ENCODE measurements at places on chromosomes 2 and 18.
A peak's percentile ranks its signal among the peaks of the same experiment; 100 is the strongest.

DNA sequence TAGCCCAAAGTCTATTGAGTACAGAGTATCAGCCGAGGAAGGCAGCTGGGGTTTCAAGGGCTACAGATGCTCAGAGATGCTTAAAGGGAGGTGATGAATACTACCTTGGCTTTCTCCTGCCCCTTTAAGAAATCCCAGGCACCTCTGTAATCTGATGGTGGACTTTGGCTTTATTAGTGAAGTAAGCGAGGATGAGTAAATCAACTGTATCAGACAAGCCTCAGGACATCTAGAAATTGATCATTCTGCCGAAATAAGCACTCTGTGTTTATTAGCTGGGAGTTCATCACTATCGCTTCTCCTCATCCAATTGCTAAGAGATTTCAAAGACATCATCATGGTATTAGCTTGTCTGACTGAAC, 344.4 kb downstream of the SETBP1 start:
- DNase-seq: no peak

DNA sequence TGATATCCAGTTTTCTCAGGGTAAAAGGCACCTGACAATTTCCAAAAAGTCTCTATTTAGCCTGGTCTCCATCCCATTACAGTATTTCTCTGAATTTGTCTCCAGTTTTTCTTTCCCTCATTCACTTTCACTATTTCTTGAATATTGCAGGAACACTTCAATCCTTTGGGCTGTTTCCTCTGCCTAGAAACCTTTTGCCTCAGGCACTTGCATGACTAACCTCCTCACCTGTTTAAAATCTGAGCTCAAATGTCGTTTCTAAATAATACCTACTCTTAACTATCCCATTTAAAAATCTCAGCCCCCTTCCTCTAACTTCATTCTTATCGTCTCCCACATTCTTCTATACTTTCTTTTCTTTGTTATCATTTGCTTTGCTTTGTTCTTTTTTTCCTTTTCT, 9.0 kb downstream of the SCN2A start:
- no peak for DNase-seq

- DNase-seq: no peak
These were observed 68.6 kb downstream of the NYAP2 start for GRCh38 chr2:225468131-225468530.

DNA sequence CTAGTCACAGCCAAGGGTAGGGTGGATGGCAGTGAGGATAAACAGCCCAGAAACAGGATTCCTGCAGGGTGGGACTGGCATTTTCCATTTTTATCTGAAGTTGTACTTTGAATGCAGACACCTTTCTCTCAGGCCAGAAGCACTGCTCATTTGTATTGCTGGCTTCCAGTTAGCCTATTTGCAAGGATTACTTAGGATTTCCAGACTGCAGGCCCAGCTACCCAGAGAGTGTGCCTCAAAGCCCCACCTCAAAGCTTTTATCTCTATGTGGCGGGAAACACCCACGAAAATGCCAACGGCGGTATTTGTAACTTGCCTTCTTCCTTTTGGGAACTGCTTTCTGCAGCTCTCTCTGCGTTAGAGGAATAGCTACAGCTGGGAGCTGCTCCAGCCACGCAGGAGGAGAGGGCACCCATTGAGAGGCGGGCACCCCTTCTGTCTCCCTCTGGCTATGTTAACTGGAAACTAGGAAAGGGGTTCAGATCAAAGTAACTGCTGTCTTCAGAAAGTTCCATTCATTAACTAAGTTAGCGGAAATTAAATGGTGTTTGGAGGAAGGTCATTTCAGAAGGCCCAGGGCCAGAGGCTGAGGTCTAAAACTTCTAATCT, 144.9 kb downstream of the TGIF1 start:
- no peak for DNase-seq

DNA sequence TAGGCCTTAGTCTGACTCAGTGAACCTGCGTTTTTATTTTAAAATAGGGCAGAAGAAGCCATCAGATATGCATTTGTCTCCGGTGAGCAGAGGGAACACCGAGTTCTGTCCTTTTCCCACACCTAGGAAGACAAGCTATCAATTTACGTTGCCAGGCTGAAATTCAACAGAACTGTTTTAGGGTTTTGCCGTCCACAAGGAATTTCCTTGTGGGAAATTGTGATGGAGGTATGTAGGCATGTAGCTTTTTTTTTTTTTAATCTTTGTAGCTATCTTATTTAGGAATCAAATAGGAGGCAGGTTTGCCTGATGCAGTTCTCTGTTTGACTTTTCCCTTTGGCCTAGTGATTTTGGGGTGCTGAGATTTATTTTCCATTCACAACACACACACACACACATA, 62.0 kb upstream of the ASAP2 start:
- peak; percentile 28 for DNase-seq

Data from fibroblast of skin of left biceps (primary cell).